Nucleus accumbens (tissue), 56 donors: ENCODE measurements at places on chromosomes 6 and 20.

GRCh38 chr6:154847318-154847717 is 114.1 kb downstream of the SCAF8 start:
- no peak for DNase-seq

- no peak for DNase-seq
These were observed 77.0 kb upstream of the LTV1 start for GRCh38 chr6:143766185-143766553.

- no peak for DNase-seq
These were observed 284.3 kb upstream of the FERMT1 start for GRCh38 chr20:6407163-6407562.

DNA sequence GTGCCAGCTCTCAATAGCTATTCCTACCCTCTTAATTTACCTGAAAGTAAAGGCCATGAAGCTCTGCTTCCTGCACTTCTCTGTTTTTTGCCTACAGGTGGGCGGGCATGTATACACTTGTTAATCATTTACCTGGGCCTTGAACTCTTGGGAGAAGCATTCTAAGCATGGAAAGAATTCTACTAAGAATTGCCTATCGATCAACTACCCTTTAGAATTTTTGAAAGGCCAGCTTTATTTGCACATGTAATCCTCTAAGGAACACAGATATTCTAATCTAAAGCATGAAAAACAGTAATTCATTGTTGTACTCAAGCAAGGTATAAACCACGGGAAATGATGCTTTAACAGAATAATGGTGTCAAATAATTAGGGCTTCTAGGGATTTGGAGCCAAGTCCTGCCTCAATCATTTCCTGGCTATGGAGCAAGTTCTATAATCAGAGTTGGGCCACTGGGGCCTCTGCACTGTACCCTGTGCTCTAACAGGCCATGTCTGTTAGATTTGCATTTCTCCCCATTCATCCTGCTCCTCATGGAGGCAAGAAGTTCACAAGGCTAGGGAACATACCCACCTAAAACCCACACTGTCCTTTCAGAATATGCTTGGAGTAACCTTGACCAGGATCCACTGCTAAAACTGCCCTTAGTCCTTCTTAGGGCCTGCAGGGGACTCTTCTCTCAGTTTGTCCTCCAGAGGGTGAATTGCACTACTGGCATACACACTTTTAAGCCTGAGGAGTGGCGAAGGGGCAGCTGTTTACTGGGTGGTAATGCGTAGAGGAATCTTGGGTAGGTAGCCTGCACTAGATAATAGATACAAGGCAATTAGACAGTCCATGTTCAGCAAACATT is 276.4 kb upstream of the JAG1 start:
- DNase-seq = no peak

GRCh38 chr6:35096129-35096862 is 44.8 kb downstream of the TCP11 start:
- no peak for DNase-seq

GRCh38 chr20:20276811-20277530 is 90.9 kb upstream of the INSM1 start:
- DNase-seq = no peak

GRCh38 chr6:148109732-148110131 is 232.9 kb upstream of the SASH1 start:
- DNase-seq = no peak

DNA sequence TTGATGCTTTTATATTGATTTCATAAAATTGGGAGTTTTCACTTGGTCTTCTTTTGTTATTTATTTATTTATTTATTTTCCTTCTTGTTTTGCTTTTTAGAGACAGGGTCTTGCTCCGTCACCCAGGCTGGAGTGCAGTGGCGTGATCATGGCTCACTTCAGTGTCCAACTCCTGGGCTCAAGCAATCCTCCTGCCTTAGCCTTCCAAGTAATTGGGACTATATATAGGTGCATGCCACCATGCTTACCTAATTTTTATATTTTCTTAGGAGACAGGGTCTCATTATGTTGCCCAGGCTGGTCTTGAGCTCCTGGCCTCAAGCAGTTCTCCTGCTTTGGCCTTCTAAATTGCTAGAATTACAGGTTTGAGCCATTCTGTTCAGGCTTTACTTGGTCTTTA is 38.3 kb upstream of the MYLK2 start:
- no peak for DNase-seq

GRCh38 chr6:101758368-101758767 is 364.9 kb downstream of the GRIK2 start:
- DNase-seq = no peak

GRCh38 chr6:10194816-10195672 is 219.8 kb downstream of the TFAP2A start:
- DNase-seq = no peak

GRCh38 chr6:110285306-110286060 is 72.7 kb downstream of the METTL24 start:
- DNase-seq = no peak

DNA sequence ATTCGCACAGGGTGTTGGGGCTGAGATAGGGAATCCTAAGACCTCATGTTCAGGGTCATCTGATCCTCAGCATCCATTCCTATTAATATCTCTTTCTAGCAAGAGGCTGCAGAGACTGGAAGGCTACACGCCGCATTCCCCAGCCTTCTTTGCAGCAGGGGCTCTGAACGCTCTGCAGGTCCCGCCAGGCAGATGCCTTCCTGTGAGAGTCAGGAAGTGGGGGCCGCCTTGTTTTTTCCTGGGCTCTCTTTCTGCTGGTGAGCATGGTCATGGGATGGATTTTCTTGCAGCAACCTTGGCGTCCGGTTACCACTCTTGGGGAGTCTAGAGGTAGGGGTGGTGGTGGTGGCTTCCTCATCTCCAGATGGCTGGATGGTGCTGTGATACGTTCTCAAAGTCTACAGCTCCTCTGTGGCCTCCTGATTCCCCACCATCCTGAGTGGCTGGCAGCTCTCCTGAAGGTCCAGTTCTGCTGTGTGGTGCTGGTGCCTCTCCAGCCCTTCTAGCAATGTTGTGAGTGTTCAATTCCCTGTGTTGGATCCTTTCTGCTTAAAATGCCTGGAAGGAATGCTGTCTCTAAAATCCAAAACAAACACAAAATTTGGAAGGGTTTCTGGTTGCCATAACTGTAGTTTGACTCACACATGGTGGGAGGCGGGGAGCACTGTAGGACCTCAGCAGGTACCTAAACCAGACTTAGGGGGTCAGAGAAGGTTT is 111.9 kb downstream of the CEBPB start:
- no peak for DNase-seq

DNA sequence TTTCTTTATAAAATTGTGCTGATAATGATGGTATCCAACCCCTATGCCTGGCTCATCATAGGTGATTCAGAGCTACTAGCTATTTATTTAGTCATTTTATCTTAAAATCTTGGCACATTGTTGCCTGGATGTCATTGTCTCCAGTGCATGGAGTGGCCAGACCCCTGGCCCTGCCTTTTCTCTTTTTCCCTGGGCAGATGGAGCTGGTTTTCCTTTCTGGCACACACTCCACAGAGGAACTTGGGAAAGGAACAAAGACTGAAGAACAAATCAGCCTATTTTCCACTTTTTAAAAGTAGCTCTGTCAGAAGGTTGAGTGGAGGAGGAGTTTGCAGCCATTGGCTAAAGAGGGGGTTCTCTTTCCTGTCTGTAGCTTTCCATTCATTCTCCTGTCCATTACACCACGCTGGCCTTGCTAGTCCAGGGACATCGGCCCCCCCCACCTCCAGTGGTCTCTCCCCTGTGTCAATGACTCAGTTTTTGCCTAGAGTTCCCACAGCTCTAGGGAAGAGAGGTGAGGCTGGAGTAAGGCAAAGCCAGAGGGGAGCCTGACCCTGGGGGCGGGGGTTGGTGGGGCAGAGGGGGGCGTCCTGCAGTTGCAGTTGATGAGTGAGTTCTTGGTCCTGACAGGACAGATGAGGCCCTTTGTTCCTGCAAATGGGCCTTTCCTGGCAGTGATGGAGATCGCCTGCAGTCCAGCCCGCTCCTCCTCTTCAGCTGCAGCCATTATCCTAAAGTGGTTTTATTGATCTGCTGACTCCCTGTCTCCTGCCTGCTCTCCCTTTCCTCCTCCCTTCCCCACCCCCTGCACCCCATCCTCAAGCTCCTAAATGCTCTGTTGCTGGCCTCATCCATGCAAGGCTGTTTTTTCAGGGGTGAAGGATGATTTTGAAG is 774.5 kb downstream of the DHX35 start:
- no peak for DNase-seq

GRCh38 chr6:136446579-136447187 is 103.5 kb downstream of the MAP7 start:
- no peak for DNase-seq

DNA sequence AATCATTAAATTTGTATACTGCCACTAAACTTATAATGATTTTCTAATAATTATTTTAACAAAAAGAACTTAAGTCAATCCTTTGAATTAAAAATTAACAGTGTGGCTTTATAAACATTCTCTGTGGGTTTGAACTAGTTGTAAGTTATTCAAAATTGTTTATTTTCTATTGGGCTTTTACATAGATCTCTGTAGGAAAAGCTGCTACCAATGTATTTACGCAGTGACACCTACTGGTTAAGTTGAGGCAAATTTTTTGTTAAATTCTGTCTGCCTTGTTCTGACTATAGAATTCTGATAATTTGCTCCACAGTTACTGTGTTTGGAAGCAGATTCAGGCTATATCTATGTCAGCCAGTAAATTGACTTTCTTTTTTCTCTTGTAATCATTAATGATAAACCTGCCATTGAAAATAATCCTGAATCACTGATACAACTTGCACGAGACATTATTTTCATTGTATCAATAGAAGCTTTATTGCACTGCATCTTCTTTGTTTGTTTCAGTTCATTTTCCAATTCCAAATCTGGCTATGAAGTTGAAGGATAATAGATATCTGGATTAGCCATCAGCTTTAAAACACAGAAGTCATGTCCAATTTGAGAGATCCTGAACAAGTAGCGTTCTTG is 66.0 kb upstream of the UTRN start:
- DNase-seq = no peak

DNA sequence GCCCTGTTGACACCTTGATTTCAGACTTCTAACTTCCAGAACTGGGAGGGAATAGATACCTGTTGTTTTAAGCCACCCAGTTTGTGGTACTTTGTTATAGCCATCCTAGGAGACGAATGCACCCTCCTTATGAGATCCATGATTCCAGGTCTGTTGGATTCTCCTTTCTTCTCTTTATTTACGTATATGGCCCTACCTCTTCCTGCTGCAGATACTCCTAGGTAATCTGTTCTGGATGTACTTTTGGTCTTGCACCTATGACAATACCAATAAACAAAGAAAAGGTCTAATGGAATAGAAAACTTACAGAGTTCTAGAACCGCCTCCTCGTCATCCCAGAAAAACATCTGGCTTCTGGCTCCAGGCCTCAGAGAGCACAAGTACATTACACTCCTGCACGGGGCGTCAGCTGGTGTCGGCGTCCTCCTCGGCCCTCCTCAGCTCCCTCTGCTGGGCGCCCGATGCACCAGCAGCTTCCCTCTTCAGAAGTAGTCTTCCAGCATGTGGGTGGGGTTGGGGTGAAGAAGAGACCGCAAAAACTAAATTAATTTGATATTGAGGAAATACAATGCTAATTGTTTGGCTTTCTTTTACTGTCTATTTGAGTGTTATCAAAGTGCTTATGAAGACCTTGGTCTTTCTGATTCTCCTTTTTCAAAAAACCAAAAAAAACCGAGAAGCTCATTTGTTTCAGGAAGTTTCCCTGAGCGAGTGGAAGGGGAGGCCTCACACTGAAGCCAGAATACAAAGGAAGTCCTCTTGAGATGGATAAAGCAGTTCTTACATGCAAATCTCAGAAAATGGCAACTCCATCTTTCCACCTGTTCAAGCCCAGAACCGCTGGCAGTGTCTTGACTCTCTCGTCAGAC is 9.7 kb upstream of the ATXN1 start:
- peak; percentile 27 for DNase-seq

GRCh38 chr6:45300736-45301135 is 27.4 kb upstream of the RUNX2 start:
- no peak for DNase-seq

- no peak for DNase-seq
These were observed 63.1 kb downstream of the TTI1 start for GRCh38 chr20:37969949-37970855.

DNA sequence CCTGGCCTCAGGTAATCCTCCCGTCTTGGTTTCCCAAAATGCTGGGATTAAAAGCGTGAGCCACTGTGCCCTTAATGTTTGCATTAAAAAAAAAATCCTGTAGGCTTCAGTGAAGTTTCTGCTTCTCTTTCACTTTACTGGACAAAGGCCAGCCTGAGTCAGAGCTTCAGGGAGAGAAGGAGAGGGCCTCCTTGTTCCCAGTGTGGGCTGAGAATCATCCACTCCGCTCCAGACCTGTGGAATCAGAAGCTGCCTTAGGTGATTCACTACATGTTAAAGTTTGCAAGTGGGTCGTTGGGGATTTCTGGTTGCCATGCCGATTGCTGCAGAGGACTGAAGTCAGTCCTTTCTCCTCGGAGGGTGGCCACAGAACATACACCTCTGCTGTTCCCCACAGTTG is 113.3 kb upstream of the EEF1E1 start:
- no peak for DNase-seq

GRCh38 chr6:47423079-47423478 is 54.5 kb upstream of the CD2AP start:
- no peak for DNase-seq

- DNase-seq = no peak
These were observed 89.2 kb downstream of the UST start for GRCh38 chr6:148835920-148836441.

DNA sequence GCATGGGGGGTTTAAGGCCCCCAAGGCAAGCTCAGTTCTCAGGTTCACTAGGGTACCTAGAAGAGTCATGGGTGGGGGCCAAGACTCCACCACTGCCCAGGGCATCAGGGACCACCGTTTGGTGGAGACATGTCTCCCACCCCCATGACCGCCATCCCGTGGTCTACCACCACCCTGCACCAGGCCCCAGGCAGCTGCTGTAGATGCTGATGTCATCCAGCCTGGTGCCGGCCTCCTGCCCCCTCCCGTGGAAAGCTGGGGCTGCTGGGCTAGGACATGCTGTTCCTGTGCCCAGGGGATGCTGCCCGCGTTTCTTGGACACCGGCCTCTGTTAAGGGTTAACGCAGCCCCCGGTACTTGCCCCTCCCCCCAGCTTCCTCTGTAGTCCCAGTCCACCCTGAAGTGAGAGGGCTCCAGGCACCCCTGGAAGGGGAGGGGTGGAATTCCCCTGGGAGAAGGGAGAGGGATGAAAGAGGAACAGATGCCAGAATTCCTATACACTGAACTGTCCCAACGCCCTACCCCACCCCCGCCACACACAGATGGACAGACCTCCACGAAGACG is 587 bp downstream of the IP6K3 start:
- DNase-seq = peak; percentile 33

DNA sequence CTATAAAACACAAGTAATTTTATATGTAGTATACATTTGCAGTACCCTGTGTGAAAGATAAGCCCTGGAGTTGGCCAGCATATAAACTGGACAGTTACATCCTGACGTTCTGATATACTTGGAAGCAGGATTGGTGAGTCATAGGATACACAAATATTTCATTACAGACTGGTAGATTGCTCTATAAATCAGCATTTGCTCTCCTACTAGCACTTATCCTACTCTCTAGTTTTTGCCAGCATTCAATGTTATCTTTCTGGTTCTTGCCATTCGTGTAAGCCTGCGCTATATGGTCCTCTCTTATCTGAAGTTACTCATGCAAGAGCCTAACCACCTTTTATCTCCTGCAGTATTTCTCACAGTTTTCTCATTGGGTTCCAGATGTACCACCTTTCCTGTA is 680.2 kb upstream of the MMS22L start:
- no peak for DNase-seq

GRCh38 chr6:35500782-35501181 is 3.9 kb upstream of the TEAD3 start:
- no peak for DNase-seq

- no peak for DNase-seq
These were observed 467.4 kb upstream of the PLCB4 start for GRCh38 chr20:8601542-8601912.

- DNase-seq = peak; percentile 77
These were observed 137.0 kb upstream of the STMND1 start for GRCh38 chr6:16964553-16965499.
